Skin of body (tissue), 3 donors: ENCODE measurements at places on chromosomes 4 and X. TPM values are rescaled to one million over a fixed set of nuclear protein-coding genes. Genes with fewer than 3 reads are reported as not detected.

DNA sequence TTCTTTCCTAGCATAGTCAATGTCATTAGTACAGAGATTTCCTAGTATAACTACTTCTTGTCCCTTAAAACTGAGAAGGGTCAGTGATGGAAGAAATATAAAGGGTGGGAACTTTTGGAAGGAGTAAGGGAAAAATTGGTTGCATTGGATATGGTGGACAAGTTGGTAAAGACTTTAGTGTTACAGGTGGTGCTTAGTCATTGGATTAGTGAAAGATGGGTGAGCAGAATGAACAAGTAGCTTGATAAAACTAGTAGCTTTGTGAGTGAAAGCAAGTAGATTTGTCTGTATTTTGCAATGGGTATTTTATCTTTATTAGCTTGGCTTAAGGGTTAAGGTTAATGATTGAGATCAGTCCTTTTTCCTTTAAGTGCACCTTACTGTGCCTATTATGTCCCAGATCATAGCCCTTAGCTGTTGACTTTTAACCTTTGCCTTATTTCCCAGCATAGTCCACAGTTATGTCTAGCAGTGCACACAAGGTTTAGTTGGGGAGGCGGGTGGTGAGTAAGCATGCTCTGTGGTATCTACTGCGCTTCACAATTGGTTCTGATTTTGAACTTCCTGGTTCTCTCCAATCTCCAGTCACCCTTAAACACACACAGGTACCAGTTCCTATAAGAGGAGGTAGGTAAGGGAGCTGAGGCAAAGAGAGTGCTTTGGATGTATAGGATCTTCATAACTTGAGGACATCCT is 9.5 kb downstream of the WDR44 start:
- DNase-seq: no peak

DNA sequence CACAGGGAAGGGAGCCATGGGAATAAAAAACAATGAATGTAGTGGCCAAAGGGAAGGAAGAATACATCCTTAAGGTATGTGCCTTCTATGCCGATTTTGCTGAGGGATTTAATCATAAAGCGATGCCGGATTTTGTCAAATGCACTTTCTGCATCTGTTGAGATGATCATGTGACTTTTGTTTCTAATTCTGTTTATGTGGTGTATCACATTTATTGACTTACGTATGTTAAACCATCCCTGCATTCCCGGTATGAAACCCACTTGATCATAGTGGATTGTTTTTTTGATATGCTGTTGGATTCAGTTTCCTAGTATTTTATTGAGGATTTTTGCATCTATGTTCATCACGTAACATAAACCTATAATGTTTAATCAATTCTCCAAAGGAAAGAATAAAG is 60.0 kb downstream of the SSX7 start:
- no peak for DNase-seq

GRCh38 chrX:10158279-10159144 is 1.7 kb downstream of the CLCN4 start:
- no peak for DNase-seq

DNA sequence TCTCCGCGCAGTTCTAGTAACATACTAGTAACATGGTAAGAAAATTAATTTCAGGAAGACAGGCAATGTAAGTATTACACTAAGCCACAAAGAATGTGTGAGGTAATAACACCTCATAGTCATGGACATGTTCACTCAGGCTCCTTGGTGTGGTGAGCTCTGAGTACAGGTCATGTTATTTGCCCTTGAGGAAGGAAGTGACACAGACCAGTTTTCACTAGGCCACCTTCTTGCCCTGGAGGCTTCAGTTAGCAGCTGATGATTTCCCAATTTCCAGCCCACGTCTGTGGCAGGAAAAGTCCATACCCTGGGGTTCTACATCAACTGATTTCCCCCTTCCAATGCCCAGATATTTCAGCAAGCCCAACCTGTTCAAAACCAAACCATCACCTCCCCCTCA is 6.7 kb downstream of the APOO start:
- no peak for DNase-seq

DNA sequence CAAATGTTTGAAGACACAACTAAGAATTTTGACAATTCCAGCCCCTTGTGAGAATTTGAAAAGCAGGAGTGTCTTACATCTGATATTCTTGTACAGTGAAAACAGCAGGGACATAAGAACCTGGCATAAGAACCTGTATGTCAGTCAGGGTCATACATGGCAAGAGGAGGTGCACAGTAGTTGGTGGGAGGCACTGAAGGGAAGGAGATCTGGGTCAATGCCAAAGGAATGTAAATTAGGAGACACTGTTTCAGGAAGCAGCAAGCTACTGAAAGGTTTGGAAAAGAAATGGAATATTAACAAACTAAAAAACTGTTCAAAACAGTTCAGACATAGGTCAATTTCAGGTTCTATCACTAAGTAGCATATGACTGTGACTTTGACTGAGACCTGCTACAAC is 25.0 kb upstream of the SPP1 start:
- no peak for DNase-seq

DNA sequence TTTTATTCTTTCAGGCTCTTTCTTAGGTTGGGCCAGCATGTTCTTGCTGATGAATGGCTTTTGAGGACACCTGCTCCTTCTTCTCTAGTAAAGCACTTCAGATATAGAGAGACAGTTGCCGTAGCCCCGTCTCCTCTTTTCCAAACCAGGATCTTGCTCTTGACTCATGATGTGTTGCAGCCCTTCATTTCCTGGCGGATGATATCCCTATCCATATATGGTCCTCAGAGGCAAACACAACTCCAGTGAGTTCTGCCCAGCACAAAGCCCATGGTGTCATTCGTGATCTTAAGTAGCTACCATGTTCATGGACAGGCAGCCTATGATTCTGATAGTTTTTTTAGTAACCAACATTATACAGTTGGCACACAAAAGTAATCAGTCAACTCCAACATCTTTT is 59.8 kb upstream of the ACSL1 start:
- DNase-seq: no peak

- DNase-seq: no peak
Measured at GRCh38 chr4:76611616-76612207, 176.7 kb downstream of the SHROOM3 start.

GRCh38 chrX:40508560-40508959 is 72.2 kb upstream of the ATP6AP2 start:
- no peak for DNase-seq

DNA sequence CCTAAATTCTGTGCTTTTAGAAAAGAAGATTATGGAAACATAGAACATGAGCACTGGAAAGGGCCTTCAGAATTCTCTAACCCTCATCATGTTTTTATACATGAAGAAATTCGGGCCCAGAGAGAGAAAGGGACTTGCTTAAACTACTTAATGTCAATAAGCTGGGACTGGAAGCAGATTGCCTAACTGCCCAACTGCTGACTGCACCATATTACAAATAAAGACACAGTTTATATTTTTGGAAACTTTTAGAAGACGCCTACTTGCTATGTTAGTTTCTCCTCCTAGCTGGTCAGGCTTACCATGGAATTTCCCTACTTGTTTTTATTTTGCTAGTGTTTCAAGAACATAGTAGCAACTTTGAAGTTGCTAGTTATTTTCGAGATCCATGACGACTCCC is 47.1 kb downstream of the SLC9A6 start:
- no peak for DNase-seq

GRCh38 chr4:100960232-100960631 is 387.1 kb downstream of the PPP3CA start:
- no peak for DNase-seq

- no peak for DNase-seq
Measured at GRCh38 chrX:86329174-86329573, 180.9 kb downstream of the DACH2 start.

DNA sequence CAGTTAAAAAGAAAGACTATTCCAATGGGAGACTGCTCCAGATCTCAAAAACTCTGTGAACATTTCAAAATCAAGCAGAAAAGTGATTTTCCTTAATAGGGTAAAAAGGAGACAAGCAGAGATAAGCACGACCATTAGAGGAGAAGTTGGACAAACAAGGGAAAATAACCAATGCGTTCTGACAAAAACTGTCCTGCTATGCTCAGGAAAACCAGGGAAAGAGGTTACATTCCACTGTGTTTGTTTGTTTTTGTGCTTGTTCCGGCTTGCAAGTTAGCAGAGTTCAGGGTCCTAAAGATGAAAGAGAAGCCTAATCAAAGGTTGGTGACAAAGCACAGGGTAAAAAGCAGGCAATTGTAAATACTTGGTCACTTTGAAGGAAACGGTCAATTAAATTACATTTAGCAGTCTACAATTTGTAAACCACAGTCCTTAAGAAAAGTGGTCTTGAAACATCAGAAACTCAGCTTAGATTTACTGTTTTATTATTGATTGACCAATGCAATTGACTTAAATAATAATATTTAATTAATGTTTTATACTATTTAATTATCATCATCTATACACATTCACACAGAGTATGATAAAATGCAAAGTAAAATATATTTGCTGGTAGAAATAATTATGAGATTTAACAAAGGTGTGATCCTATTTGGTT is 186.2 kb upstream of the CPXCR1 start:
- no peak for DNase-seq

DNA sequence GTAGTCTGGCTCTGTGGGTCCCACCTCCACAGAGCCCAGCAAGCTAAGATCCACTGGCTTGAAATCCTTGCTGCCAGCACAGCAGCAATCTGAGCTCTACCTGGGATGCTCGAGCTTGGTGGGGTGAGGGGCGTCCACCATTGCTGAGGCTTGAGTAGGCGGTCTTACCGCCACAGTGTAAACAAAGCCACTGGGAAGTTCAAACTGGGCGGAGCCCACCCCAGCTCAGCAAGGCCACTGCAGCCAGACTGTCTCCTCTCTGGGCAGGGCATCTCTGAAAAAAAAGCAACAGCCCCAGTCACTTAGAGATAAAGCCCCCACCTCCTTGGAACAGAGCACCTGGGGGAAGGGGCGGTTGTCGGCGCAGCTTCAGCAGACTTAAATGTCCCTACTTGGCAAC is 243.2 kb upstream of the POF1B start:
- DNase-seq: no peak

DNA sequence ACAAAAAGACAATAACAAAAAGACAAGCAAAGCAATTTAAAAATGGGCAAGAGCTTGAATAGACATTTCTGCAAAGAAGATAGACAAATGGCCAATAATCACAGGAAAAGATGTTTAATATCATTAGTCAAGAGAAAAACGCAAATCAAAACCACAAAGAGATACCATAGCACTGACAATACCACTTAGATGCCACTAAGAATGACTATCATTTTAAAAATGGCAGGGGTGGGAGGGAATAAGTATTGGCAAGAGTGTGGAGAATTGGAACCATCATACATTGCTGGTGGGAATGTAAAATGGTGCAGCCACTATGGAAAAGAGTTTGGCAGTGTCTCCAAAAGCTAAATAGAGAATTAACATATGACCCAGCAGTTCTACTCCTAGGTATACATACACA is 15.1 kb upstream of the EXOC1 start:
- no peak for DNase-seq

- peak; percentile 72 for DNase-seq
Measured at GRCh38 chr4:147160908-147161513, 215.3 kb upstream of the TTC29 start.

DNA sequence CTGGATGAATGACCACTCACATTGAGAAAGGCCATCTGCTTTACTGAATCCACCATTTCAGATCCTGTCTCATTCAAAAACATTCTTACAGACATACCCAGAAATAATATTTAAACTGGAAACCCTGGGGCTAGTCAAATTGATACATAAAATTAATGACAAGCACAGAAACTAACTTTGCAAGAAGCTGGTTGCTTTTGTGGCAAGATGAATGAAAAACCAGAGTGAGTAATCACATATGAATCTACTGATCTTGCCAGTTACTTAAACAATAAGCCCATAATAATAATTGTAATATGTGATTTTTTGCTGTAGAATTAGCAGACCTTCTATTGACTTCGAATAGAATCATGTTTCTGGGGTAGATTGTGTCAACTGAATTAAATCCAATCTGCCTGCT is 235.1 kb downstream of the PPARGC1A start:
- no peak for DNase-seq

DNA sequence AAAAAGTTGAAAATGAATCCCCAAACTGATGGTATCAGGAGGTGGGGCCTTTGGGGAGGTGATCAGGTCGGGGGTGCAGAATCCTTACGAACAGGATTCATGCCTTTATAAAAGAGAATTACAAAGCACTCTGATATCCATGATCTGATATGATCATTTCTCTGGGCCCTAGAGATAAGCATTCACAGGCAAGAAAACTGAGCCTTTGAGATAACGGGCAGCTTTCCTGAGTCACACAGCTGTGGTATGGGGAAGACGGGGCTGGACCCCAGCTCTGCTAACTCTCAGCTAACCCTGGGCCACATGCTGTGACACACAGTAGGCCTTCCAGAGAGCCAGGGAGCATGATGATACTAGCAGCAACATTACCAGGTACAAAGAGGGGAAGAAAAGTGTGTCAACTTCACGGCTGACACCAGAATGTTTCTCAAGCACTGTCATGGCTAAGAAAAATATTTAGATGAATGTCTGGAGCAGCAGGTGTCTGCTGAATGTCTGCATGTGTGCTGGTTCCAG is 85.1 kb downstream of the SLC2A9 start:
- DNase-seq: no peak

DNA sequence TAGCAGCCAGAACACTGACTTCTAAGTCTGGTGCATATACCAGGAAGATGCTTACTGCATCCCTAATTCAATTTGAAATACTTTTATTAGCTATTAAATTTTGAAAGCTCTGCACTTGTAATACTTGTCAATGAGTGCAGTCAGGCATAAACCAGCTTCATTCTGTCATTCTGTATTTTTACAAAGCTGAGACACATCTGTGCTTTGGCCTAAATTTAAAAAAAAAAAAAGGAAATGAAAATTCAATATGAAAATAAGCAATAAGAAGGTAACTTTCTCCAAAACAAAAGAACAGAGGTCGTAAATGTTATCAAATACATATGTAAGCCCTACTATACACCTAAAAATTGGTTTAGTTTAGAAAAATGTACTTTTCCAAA is 7.0 kb downstream of the SMIM14 start:
- no peak for DNase-seq

GRCh38 chr4:94177822-94178221 is 29.8 kb upstream of the SMARCAD1 start:
- DNase-seq: no peak

- DNase-seq: no peak
Measured at GRCh38 chrX:19776753-19777152, 110.6 kb downstream of the SH3KBP1 start.

DNA sequence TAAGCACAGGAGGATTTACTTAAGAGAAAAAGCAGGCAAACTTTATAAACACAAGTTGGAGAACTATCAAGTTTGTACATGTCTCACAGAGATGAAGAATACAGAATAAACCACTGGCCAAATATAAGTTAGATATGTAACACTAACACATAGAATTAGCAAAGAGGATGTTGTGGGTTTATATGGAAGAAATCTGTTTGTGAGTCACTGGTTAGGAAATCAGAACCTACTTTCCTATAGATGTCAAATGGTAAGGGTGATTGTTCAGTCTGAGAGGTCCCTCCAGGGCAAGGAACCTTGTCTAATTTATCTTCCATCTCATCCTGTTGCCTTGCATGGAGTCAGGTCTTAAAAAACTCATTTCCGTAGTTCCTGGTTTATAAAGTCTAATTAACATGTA is 14.8 kb upstream of the ART3 start:
- no peak for DNase-seq

GRCh38 chr4:8329859-8330761 is 60.6 kb downstream of the HTRA3 start:
- DNase-seq: no peak

Gene APLN
- total RNA-seq: 2.4 TPM

Gene LDB2
- total RNA-seq: 60.4 TPM

Gene NUDT10
- 2.3 TPM for total RNA-seq

Gene SYTL4
- 3.8 TPM for total RNA-seq

Gene LONRF3
- 2.7 TPM for total RNA-seq

Gene PAGE5
- not detected for total RNA-seq

Gene TXK
- 1.1 TPM for total RNA-seq

Gene TCEAL5
- 1.1 TPM for total RNA-seq

Gene KIAA0232
- total RNA-seq: 26.8 TPM

Gene IRS4
- 0.69 TPM for total RNA-seq
